Activated T-cell treated with anti-CD3 and anti-CD28 coated beads for 4 hours (primary cell): ENCODE measurements at places on chromosomes 7 and 10.

DNA sequence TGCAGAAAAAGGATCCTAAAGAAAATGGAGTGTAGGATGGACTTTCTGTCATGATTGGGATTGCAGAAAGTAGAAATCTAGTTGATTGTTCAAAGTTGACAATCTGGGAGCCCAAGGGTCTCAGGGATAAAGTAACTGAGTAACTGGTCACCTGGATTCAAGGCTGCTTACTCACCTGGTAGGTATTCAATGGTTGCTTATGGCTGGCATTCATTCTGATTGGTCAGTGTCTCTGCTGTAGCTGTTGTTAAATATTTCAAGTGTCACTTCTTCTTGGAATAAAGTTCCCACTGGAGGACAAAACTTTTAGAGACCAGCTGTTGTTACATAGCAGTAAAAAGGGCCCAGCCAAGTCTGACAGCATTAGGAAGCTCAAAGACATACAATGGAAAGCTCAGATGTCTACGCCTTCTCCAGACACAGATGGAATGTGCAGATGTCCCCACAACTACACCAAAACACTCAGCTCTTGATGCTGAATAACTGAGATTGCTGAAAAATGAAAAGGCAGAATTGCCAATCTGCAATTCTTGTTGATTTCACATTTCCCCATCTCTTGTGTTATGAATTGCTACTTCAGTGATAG, 106.9 kb downstream of the ZNF467 start:
- no peak for DNase-seq

DNA sequence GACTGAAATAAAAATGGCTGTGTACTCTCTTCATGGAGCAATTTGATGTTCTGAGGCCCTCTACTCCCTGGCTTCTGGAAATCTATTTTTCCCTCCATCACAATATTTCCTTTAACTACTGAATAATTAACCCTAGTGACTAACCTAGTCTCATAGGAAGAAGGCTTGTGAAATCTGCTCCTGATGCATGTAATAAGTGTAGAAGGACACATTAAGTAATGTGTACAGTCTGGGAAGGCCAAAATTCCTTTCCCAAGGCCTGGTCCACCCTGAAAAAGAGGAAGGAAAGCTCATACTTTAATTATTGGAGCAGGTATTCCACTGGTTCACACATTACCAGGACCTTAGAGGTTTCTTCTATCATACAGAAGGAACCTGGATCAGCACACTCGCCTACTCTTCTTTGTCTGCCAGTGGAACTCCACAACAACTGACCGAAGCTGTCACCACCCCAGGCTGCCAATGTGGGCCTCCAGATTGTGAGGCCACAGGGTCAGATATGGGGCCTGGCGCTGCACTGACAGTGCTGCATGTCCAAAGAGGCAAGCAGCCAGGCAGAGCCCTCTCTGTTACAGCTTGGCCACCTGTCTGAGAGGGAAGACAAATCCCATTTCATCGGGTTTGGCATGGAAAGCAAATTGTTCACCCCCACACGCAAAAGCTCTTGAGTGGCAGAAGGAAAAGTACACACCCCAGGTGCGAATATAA, 54.4 kb upstream of the FAM133B start:
- DNase-seq = no peak

- no peak for DNase-seq
Measured at GRCh38 chr7:111952783-111953182, 253.4 kb downstream of the DOCK4 start.

- no peak for DNase-seq
Measured at GRCh38 chr10:109928475-109928891, 5.2 kb upstream of the XPNPEP1 start.

DNA sequence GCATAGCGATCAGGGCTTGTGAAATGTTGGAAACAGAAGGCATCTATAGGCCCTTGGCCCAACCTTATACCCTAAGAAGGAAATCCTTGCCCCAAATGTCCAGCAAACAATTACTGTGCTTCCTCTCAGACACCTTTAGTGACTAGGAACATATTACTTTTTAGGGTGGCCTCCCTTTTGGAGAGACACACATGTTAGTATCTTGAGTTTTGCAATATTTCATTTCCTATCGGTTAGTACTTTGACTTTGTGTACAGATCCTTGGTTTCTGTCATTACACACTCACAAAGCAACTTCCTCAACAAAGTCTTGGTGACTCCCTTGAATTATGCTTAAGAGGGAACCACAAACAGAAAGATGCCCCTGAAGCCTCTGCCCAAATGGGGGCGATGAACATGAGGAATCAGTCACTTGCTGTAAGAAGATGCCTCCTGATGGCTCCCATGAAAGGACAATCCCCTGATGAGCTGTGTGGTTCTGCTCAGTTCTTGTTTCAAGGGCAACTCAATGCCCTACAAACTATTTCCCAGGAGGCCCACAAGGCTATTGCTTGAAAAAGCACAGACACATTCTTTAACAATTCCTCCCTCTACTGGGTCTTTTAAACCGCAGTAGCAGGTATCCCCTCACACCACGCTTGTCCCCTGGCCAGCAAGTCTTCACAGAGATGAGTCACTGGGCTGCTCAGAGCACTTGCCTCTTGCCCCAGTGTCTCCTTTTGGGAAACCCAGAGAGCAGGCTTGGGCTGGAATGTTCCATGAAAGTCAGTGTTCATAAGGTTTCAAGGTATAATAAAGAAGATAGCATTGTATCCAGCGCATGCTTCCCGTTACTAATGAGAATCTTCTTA, 196.2 kb downstream of the FANK1 start:
- no peak for DNase-seq

GRCh38 chr7:2170576-2171521, 61.9 kb downstream of the MAD1L1 start:
- DNase-seq = no peak

GRCh38 chr10:12656518-12657142, 307.3 kb downstream of the CAMK1D start:
- DNase-seq = no peak

GRCh38 chr7:80794631-80795573, 123.9 kb downstream of the SEMA3C start:
- no peak for DNase-seq
